ENCODE measurements at places on chromosomes 7 and 10.

DNA sequence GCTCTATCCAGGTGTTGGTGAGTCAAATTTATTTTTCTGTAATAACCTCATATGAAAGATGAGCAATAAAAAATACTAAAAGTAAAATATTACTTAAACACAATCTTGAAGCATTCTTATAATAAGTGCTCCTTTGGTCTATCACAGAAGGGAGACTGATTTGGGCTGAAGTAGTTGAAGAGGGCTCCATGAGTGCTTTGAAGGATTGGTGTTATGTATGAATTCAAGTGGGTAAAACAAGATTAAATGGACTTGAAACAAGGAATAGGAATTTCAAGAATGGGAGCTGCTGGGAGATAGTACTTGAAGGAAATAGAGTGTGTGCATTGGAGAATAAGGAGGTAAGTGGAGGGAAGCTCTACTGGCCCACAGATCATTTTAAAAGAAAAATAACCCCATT lies 7.3 kb upstream of the OR2A2 start:
- DNase-seq, result no peak

GRCh38 chr7:211715-212058 lies 19.3 kb downstream of the FAM20C start:
- no peak for DNase-seq

DNA sequence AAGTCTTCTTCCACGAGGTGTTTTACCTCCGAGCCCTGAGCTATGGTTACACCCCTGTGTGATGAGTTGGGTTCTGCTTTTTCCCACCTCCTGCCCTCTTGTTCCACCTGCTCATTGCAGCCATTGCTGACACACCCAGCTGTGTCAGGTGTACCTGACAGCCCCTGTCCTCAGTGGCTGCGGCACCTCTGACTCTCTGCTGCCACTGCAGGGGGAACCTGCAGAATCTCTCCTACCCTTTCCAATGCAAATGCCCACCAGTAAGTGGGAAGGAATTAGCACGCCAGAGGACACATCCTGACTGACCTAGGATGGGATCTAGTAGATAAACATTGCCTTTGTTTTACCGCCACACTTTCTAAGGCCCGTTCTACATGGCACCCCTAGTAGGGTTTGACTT lies 600.9 kb upstream of the MKI67 start:
- DNase-seq, result no peak

DNA sequence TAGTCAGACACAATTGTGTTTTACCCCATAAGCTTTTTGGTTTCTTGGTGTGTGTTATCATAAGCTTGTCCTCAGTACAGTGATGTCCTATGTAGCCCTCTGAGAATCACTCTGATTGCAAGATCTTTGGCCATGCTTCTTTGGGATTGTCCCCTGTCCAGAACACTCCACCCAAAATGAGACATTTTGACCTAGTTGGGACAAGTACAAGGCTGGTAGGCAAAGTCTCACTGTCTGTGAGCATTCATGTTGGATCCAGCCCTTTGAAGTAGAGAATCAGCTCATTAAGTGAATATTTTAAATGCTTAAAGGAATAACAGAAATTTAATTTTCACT lies 28.9 kb upstream of the PCGF5 start:
- DNase-seq, result no peak

GRCh38 chr10:58920655-58921003 lies 255.8 kb upstream of the PHYHIPL start:
- no peak for DNase-seq

DNA sequence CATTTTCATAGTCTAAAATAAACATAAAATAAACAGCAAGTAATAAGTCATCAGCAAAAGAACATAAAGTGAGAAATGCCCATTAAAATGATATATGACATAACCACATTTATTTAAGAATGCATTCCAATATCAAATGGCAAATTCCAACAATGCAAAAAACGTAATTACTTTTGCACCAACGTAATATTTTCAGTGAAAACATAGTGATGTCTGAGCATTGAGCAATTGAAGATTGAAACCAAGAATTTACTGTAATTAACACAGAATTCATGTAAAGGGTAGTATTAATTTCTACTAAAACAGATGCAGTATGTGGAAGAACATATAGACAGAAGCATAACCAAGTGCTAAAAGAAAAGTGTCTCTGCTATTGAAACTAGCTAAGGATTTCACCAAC lies 123.0 kb upstream of the TNS3 start:
- no peak for DNase-seq

DNA sequence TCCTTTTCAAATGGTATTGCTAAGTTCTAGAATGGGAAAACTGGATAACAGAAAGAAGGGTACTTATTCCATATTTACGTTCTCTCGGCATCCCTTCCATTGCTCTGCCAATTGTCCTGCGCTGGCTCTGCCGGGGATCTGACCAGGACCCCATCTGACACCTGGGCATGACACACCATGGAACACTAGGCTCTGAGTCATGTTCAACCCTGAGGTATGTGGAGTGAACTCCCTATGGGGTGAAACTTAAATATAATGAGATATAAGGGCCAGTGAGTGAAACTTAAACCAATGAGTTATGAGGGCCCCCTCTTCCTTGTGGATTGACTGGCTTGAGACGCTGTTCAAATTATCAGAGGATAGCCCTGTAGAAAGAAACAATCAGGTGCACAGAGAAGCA lies 55.1 kb upstream of the ZEB1 start:
- no peak for DNase-seq

DNA sequence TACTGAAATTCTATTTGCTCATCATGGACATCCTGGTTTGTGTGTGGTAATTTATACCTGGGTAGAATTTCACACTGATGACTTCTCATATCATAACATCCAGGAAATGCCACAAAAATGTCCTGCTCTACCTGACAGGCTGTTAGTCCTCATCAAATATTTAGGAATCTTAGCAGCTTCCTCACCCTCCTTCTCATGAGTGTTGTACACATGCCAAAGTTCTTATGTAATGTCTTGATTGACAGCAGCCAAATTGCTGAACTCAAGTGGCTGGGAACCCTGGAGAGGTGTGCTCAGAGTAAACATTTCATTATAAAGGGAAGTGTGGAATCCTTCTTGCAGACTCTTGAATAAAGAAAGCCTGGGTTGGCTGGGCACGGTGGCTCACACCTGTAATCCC lies 8.9 kb downstream of the EEPD1 start:
- DNase-seq, result no peak

DNA sequence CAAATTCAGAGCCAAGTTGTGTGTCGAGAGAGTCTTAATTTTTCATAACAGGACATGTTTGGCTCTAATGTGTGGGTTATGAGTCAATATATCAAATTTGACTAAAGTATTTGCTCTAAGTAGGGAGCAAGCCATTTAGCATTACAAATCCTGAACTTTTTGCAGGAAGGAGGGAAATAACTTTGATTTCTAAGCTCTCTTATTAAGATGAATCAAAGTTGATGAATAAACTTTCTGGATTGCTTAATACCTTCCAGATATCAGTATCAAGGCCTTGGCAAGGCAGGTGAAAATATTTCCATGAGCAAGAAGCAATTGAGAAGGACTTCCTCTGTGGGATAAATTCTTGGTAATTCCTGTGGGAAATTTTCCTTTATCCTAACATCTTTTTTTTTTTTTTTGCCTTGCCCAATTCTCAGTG lies 258.8 kb downstream of the AHR start:
- no peak for DNase-seq

DNA sequence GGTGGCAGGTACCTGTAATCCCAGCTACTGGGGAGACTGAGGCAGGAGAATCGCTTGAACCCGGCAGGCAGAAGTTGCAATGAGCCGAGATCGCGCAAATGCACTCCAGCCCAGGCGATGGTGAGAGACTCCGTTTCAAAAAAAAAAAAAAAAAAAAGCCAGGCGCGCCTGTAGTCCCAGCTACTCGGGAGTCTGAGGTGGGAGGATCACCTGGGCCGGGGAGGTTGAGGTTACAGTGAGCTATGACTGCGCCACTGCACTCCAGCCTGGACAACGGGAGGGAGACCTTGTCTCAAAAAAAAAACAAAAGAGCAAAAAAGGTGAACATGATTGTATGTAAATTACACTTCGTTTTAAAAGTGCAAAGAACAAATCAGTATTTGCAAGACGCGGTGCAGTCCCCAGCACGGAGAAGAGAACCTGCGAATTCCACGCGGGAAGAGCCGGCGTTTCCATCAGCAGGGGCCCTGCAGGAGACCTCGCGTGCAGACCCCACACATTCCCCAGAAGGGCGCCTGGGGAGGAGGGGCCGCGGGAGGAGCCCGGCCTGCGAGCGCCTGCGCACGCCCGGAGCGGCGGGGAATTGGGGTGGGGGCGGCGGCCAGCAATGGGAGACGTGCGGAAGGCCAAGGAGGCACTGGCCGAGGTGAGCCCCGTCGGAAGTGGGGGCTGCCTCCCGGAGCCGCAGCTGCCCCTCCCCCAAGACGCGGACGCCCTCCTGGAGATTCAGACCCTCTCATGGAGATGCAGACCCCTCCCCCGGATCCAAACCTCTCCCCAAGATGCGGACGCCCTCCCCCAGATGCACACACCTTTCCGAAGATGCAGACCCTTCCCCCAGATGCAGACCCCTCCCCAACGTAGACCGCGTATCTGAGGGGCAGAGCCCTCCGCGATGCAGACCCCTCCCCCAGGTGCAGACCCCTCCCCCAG lies 16.7 kb upstream of the SUN1 start:
- no peak for DNase-seq

GRCh38 chr10:43255634-43256431 lies 11.0 kb downstream of the RASGEF1A start:
- DNase-seq, result no peak

GRCh38 chr10:43131906-43132305 lies 6.3 kb upstream of the CSGALNACT2 start:
- no peak for DNase-seq

DNA sequence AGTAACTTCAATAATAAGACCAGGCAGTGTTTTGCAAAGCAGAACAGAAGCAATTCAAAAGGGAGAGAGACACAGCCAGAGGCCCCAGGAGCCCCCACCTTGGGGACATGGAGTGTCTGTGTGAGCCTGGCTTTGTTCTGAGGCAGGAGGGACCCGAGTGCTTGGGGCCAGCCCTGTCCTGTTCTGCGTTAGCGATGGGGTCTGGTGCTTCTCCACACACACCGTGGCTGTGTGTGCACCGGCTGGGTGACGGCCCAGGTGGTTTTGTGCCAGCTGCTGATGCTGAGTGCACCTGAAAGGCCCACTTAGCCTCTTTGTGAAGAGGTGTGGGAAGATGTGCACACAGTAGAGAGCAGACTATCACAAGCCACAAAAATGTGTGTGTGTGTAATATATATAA lies 468.9 kb downstream of the DNAJB6 start:
- no peak for DNase-seq

DNA sequence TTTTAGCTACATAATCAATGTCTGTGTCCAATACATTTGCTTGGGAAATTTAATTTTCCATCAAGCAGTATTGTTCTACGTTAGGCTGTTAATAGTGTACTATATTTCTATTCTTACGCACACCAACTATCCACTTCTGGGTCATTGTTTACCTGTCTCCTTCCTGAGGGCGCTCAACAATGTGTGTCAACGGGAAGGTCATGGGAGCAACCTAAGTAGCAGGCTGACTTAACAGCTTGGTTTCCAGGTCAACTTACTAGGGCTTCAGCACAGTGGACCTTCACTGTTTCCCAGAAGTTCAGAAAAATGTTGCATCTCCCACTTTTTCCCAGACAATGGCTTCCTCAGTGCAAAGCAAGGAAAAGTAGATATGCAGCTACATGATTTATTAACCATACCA lies 13.7 kb downstream of the THSD7A start:
- no peak for DNase-seq

DNA sequence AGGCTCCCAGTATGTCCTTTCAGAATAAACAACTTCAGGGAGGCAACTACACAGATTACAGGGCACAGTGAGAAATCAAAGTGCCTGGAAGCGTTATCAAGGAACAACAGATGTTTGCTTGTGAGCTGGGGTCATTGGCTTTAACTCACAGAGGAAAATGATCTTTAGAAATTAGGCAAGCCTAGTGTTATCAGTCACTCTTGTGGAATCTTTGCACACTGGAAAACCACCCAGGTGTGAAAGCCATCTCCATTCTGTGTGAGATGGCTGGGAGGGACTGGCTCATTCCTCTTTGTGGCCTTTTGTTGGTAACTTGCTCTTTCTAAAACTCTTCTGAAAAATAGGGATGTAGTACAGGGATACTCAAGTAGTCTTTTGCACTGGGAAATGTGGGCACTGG lies 716.0 kb downstream of the XPNPEP1 start:
- DNase-seq, result no peak

GRCh38 chr7:81433206-81433605 lies 336.6 kb downstream of the HGF start:
- DNase-seq, result peak; percentile 51

- DNase-seq, result no peak
Measured at GRCh38 chr10:131771634-131772358, 129.0 kb upstream of the PPP2R2D start.

DNA sequence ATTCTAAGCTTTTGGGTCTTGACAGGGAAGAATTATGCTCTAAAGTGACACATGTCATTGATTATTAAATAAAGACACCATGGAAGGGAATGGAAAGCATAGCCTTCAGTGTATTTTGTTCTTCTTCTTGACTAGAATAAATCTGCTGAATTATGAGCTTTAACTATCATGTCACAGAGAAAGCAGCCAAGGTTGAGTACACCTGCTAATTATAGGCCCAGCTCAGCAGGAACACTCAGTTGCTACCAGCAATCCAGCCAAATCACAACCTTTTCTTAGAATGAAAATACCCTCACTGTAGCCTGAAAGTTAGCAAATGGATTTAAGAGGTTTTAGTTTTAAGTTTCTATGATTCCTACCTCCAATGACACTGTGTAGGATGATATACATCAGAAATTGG lies 225.3 kb upstream of the RHOBTB1 start:
- no peak for DNase-seq

DNA sequence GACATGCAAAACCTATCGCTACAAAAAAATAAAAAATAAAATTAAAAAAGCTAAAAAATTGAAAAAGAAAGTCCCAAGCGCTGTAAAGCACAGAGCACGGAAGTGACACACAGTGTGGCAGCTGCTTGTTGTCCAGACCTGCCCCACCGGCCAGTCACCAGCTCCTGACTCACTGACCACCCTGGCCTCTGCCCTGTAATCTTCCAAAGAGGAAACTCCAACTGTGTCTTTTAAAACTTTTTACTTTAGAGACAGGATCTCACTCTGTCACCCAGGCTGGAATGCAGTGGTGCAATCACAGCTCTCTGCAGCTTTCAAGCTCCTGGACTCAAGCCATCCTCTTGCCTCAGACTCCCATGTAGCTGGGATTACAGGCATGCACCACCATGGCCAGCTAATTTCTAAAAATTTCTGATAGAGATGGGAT lies 23.6 kb downstream of the GNA12 start:
- no peak for DNase-seq

DNA sequence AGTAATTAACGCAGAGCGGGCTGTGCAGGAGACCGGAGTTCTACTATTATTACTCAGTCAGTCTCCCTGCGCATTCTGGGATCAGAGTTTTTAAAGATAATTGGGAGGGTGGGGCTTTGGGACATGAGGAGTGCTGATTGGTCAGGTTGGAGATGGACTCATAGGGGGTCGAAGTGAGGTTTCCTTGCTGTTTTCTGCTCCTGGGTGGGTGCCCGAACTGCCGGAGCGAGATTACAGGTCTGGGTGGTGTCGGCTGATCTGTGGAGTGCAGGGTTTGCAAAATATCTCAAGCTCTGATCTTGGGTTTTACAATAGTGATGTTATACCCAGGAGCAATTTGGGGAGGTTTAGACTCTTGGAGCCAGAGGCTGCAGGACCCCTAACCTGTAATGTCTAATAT lies 3.9 kb upstream of the LRRC27 start:
- no peak for DNase-seq

- DNase-seq, result no peak
Measured at GRCh38 chr7:141820067-141820466, 21.2 kb downstream of the PRSS37 start.

GRCh38 chr7:142896151-142896550 lies 10.6 kb upstream of the TRPV6 start:
- DNase-seq, result no peak

GRCh38 chr10:44233561-44234482 lies 151.1 kb downstream of the CXCL12 start:
- no peak for DNase-seq
